ENCODE measurements at places on chromosomes 6 and 20.

GRCh38 chr20:44707018-44707579 lies 8.1 kb upstream of the CCN5 start:
- no peak for DNase-seq

DNA sequence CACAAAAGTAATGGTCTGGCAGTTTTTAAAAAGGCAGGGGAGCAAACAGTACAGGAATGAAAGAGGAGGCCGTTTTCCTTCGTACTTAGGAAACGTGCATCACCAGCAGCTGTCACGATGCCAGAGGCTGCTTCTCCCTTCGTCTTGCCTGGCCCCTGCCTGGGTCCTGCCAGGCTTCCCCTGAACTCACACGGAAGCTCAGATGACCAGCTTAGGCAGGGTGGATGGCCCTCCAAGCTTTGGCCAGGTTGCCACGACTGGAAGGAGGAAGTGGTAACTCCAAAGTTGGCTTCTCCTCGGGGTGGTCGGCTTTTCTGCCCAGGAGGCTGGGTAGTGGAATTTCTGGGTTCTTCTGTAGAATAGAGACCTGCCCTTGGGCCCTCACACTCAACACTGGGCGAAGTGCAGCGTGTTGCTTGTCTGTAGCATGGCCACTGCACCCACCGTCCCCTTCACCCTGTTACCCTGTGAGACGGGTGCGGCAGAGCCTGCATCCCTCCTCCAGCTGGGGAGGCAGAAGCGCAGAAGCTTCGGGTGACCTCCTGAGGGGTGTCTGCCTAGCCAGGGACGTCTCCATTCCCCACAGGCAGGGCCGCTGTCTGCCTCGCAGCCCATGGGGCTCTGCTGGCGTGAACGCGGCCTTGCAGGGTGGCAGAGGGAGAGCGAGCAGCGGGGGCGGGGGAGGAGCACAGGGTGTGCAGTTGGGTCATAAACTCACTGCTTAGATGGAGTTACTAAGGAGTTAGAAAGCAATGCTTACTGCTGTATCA lies 18.4 kb upstream of the RBM38 start:
- DNase-seq, result no peak

GRCh38 chr6:166683477-166683876 lies 56.4 kb upstream of the RPS6KA2 start:
- DNase-seq, result no peak

GRCh38 chr6:144344646-144345045 lies 59.5 kb downstream of the UTRN start:
- no peak for DNase-seq

DNA sequence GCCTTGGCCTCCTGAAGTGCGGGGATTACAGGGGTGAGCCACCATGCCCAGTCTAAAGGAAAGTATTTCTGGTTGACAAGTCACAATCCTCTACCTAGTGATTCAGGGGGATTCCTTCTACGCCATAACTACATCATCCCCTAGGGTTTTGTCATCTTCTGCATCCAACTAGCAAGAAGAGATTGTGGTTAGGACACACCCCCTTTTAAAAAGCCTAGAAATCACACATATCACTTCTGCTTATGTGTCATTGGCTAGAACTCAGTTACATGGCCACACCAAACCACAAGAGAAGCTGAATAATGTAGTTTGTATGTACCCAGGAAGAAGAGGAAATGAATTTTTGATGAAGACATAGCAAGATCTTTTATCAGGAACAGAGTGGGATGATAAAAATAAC lies 14.7 kb upstream of the CHD6 start:
- DNase-seq, result no peak

GRCh38 chr6:64243618-64244017 lies 608.0 kb downstream of the PHF3 start:
- no peak for DNase-seq

DNA sequence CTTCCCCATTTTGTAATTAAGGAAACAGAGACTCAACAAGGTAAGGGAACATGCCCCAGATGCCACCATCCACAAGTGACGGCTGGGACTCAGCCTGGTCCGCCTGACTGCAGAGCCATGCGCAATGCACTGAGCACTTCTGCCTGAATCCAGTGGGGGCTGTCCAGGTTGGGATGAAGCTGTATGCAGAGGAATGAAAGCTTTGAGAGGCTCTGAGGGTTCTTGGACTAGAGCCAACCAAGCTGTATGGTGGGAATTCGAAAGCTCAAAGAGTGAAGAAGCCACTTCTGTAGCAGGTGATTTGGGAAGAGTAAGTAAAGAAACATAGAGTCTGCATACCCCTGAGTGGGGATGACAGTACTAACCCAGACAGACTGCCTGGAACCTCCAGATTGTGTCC lies 127.6 kb upstream of the AKAP12 start:
- no peak for DNase-seq

DNA sequence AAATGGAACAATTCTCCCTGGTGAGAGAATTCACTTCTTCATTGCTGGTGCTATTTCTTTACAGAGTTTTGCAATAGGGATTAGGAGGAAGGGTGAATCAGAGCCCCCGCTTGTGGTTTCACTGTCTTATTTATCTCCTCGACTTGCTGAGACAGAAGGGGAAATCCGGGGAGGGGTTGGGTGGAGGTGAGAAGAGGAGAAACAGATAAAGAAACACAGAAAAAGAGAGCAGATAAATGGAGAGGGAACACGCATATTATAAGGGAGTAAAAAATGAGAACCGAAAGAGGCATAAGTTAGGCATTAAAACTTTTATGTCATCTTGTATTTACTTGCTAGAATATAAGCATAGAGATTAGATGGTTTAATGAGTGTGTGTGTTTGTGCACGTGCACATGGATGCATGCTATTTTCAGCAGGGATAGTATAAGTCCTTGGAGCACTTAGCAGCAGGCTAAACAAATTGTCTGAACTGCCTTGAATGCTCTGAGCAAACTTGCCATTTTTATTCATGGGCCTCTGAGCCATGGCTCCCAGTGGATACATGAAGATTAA lies 105.0 kb downstream of the OLIG3 start:
- DNase-seq, result no peak

- DNase-seq, result no peak
Observed at GRCh38 chr6:150144294-150144868, 1.5 kb downstream of the PPP1R14C start.

DNA sequence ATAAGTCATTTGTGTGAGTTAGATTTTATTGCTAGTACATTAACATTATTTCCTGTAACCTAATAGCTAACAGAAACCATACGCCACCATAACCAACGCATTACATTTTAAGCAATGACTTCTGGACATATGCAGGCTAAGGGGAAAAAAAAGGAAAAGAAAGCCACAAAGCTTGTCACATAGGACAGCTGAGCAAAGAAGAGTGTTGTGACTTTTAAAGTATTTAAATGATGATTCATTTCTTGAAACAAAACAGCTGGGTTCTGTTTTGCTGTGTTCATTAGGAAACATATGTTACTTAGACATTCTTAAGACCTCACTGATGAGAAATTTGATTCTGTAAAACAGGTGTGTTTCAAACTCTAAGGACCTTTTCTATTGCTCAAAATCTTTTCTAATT lies 171.4 kb downstream of the COL9A1 start:
- no peak for DNase-seq

DNA sequence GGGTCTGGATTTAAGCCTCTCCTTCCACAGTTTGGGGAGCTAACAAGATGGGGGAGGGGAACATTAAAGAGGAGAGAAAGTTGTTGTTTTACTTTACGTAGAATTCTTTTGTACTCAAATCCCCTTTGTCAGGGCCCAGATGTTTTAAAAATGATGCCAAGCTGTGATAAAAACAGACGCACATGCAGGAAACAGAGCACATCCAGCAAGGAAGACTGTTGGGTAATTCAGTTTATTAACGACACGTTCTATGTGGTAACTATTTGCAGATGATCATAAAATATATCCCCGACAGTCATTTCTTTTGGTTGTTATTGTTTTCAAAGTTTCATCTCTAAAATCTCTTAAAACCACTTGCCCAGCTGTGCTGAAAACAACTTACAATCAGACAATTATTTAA lies 307.0 kb upstream of the PRDM1 start:
- DNase-seq, result no peak

GRCh38 chr6:162497389-162497788 lies 230.2 kb downstream of the PRKN start:
- no peak for DNase-seq

Measured in glomerular endothelial cell (primary cell).